ENCODE measurements at places on chromosomes 11 and 22.

DNA sequence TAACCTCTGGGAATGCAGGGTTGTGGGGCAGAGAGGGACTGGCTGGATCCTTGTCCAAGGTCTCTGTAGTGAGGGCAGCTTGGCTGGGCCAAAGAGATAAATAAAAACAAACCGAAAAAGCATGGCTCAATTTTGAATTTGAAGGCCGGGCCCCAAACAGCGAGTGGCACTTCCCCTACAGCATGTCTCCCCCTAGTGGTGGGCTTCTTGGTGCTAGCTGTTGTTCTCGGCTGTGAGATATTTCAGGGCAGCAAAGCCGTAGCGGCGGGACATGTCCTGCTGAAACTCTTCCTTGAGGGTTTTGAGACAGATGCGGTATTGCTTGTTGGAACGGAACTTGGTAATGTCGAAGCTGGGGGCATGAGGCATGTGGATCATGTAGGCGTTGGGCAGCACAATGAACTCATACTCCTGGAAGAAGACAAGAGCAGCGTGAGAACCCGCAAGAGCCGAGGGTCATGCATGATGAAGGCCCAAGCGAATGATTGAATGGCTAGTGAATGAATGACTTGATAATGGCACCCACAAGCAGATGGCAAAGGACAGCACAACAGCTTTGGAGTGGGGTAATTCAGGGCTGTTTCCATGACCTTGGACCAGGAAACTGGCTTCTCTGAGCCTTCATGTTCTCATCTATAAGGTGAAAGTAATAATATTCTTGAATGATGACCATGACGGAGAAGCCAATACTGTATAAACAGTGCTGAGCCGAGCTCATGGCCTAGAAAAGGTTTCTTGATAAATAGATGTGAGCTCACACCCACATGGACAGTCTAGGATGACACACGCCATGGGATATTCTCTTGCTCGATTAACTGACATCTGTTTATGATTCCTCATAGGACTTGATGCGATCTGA is 216.3 kb upstream of the SYN3 start:
- DNase-seq = peak; percentile 20

DNA sequence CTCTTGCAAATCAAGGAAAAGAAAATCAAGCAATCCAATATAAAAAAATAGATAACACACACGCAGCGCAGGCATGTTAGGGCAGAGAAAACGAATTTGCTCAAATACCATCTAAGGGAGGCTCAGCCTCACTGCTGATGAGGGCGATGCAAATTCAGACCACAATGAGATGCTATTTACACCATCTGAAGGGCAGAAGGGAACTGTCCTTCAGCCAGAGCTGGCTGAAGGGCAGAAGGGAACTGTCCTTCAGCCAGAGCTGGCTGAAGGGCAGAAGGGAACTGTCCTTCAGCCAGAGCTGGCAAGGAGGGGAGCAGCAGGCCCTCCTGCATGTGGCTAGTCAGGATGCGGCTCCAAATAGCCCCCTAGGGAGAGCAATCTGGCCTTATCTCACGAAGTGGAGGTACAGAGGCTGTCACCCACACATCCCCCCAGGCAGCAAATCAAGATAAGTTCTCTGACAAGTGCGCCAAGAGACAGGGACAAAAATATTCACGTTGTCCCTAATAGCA is 7.6 kb upstream of the SLC39A13 start:
- no peak for DNase-seq

GRCh38 chr11:88552379-88553062 is 215.0 kb upstream of the CTSC start:
- DNase-seq = peak; percentile 72

- no peak for DNase-seq
Observed at GRCh38 chr11:112786886-112787530, 174.2 kb upstream of the NCAM1 start.

- no peak for DNase-seq
Observed at GRCh38 chr11:111089759-111090158, 155.8 kb upstream of the POU2AF2 start.

DNA sequence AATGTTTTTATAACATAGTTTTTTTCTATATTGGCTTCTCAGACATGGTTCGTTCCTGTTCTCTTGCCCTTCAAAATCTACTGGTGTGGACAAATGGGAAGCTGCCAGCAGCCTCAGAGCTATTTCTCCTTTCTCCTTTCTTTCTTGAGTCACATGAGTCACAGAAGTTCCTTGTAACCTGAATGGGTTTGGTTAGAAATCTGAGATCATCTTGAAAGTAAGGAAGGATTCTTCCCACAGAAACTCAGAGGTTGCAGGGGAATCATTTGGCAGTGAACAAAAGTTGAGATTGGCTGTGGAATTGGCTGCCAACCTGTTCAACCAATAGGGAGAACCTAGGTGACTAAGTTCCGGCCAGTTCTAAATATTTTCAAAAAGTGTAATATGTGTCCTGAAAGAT is 12.5 kb downstream of the PLET1 start:
- no peak for DNase-seq

- peak; percentile 38 for DNase-seq
Observed at GRCh38 chr11:120660024-120660565, 148.5 kb downstream of the GRIK4 start.
